ENCODE measurements at places on chromosomes 2 and 18. TPM values are rescaled to one million over a fixed set of nuclear protein-coding genes. Genes with fewer than 3 reads are reported as not detected.

The ITGAV gene
- 233 TPM for total RNA-seq

The LANCL1 gene
- 33.8 TPM for total RNA-seq

DNA sequence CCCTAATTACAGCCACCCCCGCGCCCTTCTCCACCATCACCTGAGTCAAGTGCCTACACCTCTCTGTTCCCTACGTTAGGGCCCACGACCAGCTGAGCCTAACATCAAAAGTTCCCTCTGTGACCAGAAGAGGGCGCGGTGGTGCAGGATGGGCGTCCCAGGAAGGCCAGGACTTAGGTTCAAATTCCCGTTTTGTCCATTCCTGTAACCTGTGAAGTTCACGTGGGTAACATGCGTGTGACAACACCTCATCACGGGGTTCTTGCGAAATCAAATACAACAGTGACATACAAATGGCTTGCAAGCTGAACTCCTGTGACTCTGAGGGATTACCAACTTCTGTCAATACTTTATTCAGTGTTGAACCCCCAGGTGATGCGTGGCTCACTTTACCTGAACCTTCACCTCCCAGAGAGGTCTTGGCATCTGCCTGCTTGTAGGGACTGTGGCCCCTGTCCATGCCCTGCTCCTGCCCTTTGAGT lies 207.9 kb downstream of the ARL4C start:
- peak; percentile 59 for DNase-seq

DNA sequence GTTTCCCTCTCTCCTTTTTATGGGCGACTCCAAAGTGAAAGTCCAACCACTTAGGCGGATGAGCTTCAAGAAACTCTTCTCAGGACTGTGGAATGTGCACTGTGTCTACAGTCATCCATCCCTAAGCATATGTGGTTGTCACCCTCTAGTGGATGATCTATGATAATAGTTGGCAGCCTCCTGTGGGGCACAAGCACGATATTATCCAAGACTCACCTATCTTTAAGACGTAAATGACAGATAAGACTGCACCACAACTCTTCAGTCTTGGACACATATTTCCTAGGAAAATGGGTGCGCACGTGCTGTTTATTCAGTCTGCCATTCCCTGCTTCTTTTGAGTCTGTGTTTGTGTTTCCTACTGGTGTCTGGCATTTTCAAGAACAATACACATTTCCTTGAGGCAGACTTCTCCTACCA lies 145.5 kb upstream of the CTAGE1 start:
- peak; percentile 93 for DNase-seq

GRCh38 chr2:63056107-63057050 lies 5.7 kb downstream of the OTX1 start:
- DNase-seq = peak; percentile 51

- DNase-seq = no peak
Measured at GRCh38 chr18:24561369-24561965, 101.0 kb downstream of the HRH4 start.

- DNase-seq = no peak
Measured at GRCh38 chr2:67498931-67499330, 101.8 kb downstream of the ETAA1 start.

- DNase-seq = no peak
Measured at GRCh38 chr2:96156011-96156820, 11.0 kb upstream of the DUSP2 start.

- no peak for DNase-seq
Measured at GRCh38 chr18:31044926-31045325, 2.4 kb upstream of the DSC3 start.

DNA sequence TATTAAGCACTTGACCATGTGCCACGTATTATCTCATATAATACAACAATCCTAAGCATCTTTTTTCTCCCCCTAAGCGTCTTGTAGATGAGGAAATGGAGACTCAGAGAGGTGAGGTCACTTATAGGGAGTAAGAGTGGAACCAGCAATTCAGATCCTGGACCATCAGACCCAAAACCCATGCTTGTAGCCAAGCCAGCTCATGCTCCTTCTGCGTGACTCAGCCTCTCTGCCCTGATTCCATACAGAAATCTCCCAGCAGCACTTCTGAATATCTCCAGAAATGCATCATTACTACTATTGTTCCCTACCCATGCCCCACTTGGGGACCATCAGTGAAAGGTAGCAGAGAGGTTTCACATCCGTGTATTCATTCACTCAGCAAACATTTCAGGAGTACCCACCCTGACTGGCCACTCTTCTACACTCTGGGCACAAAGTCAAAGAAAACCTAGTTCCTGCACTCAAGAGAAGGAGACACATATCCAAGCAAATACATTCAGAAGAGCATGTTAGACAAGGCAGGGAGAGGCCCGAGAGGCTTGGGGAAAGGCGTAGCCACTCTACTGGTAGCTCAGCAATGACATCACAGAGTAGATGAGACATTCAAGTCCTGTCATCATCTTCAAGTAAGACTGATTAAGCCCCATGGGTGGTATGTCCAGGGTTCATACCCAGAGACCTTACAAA lies 141.9 kb downstream of the MTCL1 start:
- peak; percentile 79 for DNase-seq

DNA sequence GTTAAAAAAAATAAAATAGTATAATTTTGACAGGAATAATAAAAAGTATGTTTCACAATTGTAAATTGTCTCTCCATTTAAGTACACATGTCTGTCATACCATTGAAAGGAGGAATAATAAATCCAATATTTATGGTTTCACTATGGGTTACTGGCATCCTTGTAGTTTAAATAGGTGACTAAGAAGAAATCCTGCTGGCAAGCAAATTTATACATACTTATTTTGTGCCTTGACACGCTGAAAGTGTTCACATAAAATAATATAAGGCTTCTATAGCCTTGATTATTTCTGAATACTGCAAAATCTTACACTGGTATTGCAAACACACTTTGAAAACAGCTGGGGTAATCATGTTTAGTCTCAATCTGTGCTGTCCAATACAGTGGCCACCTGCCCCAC lies 138.3 kb upstream of the ETAA1 start:
- no peak for DNase-seq

- DNase-seq = peak; percentile 68
Measured at GRCh38 chr2:196821195-196821594, 12.0 kb upstream of the C2orf66 start.

- peak; percentile 19 for DNase-seq
Measured at GRCh38 chr2:197308996-197309690, 1.4 kb downstream of the ANKRD44 start.

DNA sequence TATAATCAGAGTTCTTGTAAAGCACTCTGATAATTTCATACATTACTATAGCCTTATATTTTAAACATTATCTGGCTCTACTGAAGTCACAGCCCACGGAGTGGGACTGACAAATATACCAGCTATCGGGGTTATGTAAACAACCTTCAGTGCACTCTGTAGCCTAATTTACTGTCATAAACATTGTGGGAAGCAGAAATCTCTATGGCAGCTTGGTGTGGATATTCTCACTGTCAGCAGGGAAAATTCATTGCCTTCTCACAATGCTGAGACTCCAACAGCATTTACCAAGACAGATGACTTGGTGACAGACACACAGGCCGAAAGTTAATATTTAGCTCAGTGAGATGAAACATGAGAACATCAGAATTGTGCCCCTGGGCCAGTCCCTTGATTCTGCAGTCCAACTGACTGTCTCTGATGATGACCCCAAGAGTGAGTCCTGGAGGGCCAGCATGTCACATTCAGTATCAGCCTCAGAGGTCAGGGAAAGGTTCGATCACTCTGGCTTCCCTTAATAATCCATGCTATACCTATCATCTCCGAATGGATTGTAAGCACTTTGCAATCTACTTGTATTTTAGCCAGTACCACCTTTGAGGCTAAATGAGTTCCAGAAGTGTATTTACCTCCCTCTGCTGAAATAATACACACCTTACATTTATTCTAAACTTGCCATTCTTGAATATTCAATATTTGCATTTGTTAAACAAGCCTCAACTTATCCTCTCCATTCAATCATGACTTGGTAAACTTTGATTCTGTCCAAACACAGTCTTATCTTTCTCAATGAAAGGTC lies 146.2 kb upstream of the OSR1 start:
- no peak for DNase-seq

GRCh38 chr2:6412533-6413091 lies 453.1 kb downstream of the CMPK2 start:
- DNase-seq = peak; percentile 46

DNA sequence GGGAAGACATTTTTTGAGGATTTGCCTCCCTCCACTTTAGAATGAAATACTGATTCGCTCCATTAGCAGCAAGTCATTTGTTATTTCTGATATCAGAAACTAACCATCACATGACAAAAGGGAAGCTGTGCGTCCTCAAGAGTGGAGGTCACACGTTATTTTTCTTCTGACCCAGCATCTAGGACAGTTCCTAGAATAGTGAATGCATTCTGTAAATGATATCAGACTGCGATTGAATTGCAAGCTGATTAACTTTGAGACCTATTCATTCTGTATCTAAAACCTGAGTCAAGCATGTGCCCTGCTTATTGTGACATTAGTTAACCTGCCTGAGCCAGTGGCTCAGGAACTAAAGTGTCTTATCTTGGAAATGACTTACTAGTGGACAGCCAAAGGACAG lies 10.1 kb downstream of the DAPL1 start:
- DNase-seq = no peak
